ENCODE measurements at places on chromosomes 16 and 17. TPM values are rescaled to one million over a fixed set of nuclear protein-coding genes. Genes with fewer than 3 reads are reported as not detected.

Gene DPEP1
- not detected for total RNA-seq

Gene CDK5R1
- total RNA-seq, result 3.7 TPM

Gene TBC1D3L
- total RNA-seq, result not detected

Gene PEMT
- total RNA-seq, result 56.8 TPM

Gene PRPF8
- total RNA-seq, result 92.8 TPM

DNA sequence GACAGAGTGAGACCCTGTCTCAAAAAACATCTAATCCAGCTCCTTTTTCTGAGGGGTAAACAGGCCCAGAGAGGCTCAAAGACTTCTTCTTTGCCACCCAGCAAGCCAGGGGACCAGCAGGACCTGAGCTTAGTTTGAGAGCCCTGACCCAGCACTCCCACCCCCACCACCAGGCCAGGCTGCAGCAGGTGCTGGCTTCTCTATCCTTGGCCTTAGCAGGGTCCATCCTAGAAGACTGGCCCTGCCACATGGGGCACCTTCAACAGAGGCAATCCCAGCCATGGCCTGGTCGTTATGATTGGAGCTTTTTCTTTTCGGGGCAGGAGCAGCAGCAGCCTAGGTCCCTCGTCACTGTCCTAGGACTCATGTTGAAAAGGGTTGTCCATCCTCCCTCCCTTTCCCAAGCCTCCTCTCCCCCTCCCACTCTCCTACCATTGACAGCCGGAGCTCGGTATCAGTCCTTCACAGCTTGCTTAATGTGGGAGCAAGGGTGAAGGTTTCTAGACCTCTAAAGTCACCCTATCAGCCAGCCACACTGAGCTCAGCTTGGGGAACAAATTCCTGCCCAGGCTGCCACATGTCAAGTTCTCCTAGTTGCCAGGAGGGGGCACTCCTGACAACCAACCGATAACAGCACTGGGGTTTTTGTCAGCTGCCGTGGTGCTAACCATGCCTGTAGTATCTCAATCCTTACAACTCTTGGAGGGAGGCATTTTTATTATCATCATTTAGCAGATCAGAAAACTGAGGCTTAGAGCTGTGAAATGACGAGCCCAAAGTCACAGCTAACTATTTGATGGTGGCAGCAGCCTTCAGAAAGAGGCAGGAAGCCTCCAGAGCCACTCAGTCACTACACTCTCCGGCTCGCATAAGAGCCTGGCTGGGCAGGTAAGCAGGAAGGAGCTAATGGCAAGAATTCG is 11.2 kb downstream of the MRPL27 start:
- peak; percentile 57 for DNase-seq

DNA sequence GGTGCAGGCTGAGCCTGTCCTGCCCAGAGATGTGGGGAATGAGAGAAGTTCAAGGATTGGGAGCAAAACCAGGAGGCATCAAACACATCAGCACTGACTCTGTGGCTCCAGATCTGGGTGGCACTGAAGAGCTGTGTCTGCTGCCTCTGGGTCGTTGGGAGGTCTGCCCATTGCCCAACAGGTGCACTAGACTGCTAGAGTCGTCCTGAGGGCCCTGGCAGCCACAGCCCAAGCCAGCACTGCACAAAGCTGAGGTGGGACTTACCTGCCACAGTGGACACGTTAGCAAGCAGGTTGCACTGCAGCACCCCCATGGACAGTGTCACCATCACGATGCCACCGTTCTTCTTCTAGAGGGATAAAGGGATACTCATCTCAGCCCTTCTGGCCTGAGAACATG is 3.3 kb downstream of the DPEP3 start:
- DNase-seq, result no peak

- no peak for DNase-seq
Observed at GRCh38 chr17:33972763-33973162, 282.3 kb upstream of the CCL2 start.

Measured in M059J (cell line).